Tibial nerve (tissue), 4 donors: ENCODE measurements at places on chromosomes 5 and 9.

DNA sequence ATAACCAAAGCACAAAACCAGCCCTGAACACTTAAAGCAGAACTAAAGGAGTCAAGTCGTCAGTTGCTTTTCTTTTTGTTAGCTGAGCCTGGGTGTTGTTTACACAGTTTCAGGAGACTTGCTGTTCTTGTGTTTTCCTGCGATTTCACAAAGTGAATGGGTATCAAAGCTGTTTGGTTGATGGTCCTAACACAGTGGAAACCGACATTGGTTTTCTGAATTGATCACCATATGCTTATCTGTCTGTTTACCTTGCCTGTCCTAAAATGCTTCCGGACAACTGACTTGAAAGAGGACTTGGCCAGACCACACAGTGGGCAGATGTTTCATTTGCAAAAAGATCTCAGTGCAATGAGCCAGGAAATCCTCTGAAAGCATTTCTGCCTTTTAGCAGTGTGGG, 676.4 kb downstream of the PRELID2 start:
- DNase-seq = no peak

GRCh38 chr5:128613766-128614165, 75.7 kb upstream of the FBN2 start:
- DNase-seq = no peak

DNA sequence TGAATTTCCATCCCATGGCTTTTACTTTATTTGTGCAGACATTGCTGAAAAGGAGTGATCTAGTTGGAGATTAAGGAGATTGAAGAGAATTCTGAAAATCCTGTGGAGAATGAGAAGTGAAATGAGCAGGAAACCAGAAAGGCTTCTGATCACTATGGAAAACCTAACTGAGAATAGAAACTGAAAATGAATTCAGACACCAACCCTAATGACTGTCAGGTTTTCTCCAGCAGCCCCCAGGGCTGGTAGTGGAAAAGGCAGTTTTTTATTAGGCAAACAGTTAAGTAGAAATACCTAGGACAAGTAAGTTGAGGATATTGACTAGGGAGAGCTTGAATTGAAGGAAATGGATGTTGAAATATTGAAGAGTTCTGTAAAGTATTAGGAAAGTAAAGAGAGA, 14.7 kb upstream of the ARRDC3 start:
- DNase-seq = no peak

- no peak for DNase-seq
Observed at GRCh38 chr5:59115345-59115744, 532.5 kb downstream of the RAB3C start.

- DNase-seq = no peak
Observed at GRCh38 chr5:37501152-37501551, 122.0 kb downstream of the WDR70 start.

GRCh38 chr5:133821311-133821741, 147.1 kb downstream of the C5orf15 start:
- no peak for DNase-seq

GRCh38 chr9:129874261-129875101, 39.2 kb downstream of the USP20 start:
- no peak for DNase-seq

DNA sequence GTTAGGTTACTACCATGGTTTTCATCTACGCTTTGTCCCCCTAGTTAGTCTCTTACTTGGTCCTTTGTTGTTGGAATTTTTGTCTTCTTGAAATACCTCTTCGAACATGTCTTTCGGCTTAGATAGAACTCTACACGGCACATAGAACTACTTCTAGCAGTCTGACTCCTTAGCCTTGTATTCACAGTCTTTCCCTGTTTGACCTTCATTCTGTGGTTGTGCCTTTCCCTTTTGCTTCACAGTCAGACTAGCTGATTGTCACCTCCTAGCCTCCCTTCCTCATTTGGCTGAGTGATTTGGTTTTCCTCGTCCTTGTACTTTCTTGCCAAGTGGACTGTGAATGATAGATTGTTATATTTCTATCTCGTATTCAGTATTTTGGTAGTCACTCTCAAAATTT, 10.7 kb downstream of the SMAD5 start:
- no peak for DNase-seq

DNA sequence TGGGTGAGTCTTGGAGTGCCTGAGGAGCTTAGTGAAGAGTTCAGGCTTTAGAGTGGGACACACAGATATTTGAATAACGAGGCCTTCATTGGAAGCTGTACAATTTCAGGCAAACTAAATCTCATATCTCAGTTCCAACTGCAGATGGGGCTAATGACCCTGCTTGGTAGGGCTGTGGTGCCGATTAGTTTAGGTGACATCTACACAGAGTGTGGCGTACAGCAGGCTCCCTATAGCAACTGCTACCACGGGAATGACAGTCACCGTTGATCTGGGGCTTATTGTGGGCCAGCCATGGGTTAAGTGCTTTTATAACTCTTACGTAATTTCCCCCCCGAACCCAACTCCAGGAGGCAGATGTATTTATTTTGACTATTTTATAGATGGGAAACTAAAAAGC, 70.8 kb downstream of the FAT2 start:
- no peak for DNase-seq

- DNase-seq = no peak
Observed at GRCh38 chr5:148763996-148764395, 62.4 kb upstream of the ADRB2 start.

- DNase-seq = no peak
Observed at GRCh38 chr5:153745778-153746395, 255.4 kb downstream of the GRIA1 start.

DNA sequence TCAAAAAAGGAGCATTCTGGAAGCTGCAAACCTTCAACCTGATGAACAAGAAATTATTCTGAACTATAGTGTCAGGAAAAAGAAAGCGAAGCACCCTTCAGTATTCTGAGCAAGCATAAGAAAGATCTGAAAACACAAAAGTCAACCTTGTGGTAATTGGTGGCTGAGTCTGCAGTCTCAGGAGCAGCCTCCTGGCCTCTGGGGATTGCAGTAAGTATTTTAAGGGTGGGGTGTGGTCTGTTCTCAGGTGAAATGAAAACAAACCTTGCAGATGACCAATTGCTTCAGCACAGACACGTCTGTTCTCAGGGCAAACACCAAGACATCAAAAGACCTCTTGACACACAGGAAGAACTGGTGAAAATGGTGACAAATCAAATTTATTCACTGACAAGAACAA, 147.8 kb upstream of the RAPGEF1 start:
- no peak for DNase-seq

- DNase-seq = no peak
Observed at GRCh38 chr5:60633341-60633740, 66.6 kb downstream of the DEPDC1B start.

GRCh38 chr9:16217943-16218701, 652.3 kb downstream of the BNC2 start:
- DNase-seq = no peak

DNA sequence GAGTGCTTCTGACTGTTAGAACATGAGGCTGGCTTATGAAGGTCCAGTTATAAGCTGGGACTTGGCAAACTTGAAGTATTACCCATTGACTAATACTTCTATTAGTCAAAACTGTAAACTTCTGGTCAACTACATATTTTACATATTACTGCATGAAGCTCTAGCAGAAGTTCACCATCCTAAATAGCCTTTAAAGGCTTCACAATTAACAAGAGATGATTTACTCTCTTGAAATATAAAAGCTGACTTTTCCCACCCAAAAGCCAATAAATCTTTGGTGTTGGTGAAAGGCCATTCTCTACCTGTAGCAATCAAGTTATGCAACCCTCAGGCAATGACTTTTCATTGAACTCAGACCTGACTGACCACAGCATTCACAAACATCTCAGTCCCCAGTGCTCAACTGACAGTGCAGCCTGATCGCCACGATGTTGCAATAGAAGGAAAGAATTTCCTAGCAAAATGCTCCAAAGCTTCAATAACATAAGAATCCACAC, 345.6 kb downstream of the EBF1 start:
- DNase-seq = no peak

GRCh38 chr9:134290603-134291451, 35.4 kb upstream of the RXRA start:
- DNase-seq = no peak

DNA sequence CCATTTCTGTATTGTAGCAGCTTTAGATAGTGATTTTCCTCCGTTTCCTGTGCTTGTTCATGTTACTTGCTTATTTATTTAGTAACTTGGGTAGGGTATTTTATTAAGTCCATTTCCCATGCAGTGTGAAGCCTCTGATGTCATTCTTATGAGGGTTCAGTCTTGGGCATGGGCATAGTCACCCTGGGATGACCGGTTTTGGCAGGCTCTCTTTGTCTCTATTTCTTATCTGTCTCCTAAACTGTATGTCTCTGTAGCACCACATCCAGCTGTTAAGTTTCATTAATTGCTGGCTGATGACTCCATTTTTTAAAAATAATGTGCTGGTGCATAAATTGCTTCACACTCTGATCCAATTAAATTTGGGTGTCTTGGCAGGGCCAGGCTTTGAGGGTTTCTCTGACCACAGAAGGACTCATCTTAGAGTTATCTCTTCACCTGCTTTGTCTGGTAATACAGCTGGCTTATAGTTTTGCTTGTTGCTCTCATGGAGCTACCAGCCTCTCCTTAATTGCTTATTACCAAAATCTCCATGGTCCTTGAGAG, 173.3 kb upstream of the VLDLR start:
- no peak for DNase-seq

DNA sequence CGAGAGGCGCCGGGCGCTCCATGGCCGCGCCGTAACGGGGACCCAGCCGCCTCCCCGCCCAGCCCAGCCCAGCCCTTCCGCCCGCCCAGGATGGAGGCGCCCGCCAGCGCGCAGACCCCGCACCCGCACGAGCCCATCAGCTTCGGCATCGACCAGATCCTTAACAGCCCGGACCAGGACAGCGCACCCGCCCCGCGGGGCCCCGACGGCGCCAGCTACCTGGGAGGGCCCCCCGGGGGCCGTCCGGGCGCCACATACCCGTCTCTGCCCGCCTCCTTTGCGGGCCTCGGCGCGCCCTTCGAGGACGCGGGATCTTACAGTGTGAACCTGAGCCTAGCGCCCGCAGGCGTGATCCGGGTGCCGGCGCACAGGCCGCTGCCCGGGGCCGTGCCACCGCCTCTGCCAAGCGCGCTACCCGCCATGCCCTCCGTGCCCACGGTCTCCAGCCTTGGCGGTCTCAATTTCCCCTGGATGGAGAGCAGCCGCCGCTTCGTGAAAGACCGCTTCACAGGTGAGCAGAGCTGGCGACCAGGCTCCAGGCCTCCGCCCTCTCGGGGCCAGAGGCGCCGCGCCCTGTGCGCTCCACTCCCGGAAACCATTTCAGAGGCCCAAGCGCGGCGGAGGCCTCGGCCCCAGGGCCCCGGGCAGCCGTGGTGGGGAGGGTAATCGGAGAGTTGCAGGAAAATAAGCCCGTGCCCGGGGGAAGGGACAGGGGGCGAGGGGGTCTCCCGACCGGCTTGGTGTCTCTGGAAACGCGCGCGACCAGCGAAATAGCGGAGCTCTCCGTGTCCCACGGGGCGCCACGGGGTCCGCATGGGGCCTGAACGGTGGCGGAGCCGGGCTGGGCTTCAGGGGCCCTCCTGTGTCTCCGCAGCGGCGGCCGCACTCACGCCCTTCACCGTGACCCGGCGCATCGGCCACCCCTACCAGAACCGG, 496 bp downstream of the TLX3 start:
- DNase-seq = no peak

GRCh38 chr9:131734165-131734610, 5.7 kb downstream of the RAPGEF1 start:
- DNase-seq = no peak

DNA sequence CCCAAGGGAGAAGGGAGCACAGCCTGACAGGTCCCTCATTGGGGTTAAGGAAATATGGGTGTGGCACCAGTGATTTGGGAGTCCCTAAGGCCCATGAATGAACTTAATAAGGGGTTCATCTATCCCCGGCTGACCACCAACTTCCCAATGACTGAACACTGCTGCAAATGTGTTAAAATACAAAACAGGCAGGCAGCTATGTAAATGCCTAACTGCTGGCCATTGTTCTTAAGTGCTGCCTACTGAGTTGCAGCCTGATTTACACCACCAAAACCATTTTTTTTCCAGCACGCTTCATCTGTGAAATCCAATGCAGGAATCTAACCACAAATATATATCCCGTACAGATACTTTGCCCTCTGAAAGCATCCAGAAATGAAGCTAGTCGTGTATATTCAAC, 478.5 kb downstream of the PTPRD start:
- no peak for DNase-seq

DNA sequence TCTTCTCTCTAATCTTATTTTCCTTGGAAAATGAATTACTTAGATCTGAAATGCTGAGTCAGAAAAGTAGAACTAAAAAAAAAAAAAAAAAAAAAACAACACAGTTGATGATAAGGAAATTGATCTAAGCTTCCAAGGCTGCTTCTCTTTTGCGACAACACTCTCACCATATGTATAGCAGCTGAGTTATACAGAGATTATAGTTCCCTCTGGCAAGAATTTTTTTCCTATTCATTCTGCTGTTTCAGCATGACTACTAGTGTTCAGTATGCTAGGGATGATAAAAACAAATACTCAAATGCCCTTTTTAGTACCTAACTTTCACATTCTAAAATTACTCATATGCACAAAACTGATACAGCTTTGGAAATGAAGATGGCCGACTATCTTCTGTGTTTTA, 267.3 kb downstream of the MLLT3 start:
- no peak for DNase-seq

DNA sequence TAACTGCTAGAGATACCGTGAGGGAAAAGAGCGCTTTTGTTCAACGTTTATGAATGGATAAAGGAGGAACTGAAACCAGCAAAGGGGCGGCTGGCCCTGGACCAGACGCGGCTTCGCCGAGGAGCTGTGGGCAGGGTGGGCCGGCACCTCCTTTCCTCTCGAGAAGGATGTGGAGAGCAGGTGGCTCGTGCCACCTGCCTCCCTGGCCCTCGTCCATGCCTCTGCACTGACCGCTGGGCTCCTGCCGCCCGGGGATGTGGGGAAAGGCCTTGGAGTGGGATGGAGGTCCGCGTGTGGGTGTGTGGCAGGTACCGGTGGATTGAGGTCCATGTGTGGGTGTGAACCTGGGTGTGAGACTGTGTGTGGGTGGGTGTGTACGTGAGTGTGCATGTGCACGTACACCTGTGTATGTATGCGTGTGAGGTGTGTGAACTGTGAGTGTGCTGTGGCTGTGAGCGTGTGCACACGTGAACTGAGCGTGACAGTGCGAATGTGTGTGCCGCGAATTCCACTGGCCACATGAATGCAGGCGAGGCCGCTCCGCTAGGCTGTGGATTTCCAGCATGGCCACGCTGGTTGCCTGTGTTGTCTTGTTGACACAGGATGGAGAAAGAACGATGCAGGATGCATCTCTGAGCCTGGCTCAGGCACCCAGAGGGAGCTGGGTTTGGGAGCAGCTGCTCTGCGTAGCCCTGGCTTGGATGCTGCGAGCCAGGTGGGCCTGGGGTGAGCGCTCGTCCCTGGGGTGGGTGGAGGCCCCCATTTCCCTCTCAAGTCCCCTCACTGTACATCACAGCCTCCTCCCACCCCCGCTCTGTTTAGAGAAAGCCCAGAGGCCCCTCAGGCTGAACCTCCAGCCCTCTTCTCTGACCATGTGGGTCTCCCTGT, 4.4 kb upstream of the CEP72 start:
- no peak for DNase-seq

- DNase-seq = no peak
Observed at GRCh38 chr5:179530069-179530998, 20.0 kb upstream of the RUFY1 start.

GRCh38 chr5:88944751-88945531, 62.0 kb upstream of the MEF2C start:
- DNase-seq = no peak

- no peak for DNase-seq
Observed at GRCh38 chr5:134006115-134006514, 1.3 kb upstream of the VDAC1 start.
